ENCODE measurements at places on chromosomes 11 and 22.

GRCh38 chr22:35335468-35335867, 35.8 kb downstream of the TOM1 start:
- no peaks in the 10 kb centered on the region for H3K27me3 ChIP-seq
- H3K4me3 ChIP-seq, result no peak overlapping the region

GRCh38 chr11:109745996-109746625, 324.1 kb downstream of the C11orf87 start:
- no peaks in the 10 kb centered on the region for H3K4me1 ChIP-seq
- no peak for DNase-seq
- no peaks in the 10 kb centered on the region for H3K36me3 ChIP-seq
- H3K4me3 ChIP-seq, result no peak overlapping the region
- H3K27ac ChIP-seq, result no peak overlapping the region

DNA sequence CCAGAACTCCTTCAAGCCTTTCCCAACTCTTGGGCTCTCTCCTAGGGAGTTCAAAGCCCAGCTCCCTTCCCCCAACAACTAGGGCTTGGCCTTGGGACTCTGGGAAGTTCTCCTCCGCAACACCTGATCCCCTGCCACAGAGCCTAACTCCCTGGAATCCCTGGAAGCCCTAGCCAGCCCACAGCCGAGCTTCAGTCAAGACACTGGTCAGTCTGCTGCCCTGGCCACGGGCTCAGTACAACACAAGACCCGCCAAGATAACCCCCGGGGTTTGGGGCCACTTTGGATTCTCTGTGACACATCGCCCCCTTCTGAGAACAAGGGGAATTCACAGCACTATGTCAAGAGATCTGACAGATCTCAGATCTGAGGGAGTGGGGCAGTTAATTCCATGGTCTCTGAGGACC, 58.3 kb downstream of the SLC22A12 start:
- H3K36me3 ChIP-seq, result no peaks in the 10 kb centered on the region
- H3K27ac ChIP-seq, result no peak overlapping the region
- H3K4me1 ChIP-seq, result peaks cover 8% of the 10 kb centered on the region
- peaks cover 37% of the 10 kb centered on the region for H3K27me3 ChIP-seq
- DNase-seq, result no peak

- H3K27me3 ChIP-seq, result peaks cover 9% of the 10 kb centered on the region
- no peaks in the 10 kb centered on the region for H3K36me3 ChIP-seq
- no peak overlapping the region for H3K27ac ChIP-seq
- H3K4me1 ChIP-seq, result peaks cover 1% of the 10 kb centered on the region
These were observed 126.4 kb downstream of the EHF start for GRCh38 chr11:34747251-34747650.

GRCh38 chr11:49424136-49424535, 215.7 kb upstream of the FOLH1 start:
- H3K27me3 ChIP-seq, result no peaks in the 10 kb centered on the region
- H3K27ac ChIP-seq, result no peak overlapping the region
- no peaks in the 10 kb centered on the region for H3K4me1 ChIP-seq
- H3K4me3 ChIP-seq, result no peak overlapping the region

GRCh38 chr11:117039900-117040299, 58.3 kb downstream of the SIK3 start:
- peak overlapping the region; percentile 73 for H3K27ac ChIP-seq
- no peak overlapping the region for H3K4me3 ChIP-seq
- no peaks in the 10 kb centered on the region for H3K27me3 ChIP-seq
- no peaks in the 10 kb centered on the region for H3K36me3 ChIP-seq
- peaks cover 90% of the 10 kb centered on the region for H3K4me1 ChIP-seq
- DNase-seq, result no peak

GRCh38 chr22:40685406-40685805, 6.1 kb downstream of the MCHR1 start:
- no peak for DNase-seq
- no peaks in the 10 kb centered on the region for H3K36me3 ChIP-seq
- no peaks in the 10 kb centered on the region for H3K27me3 ChIP-seq
- peak overlapping the region; percentile 80 for H3K4me3 ChIP-seq

GRCh38 chr22:46758867-46759290, 3.6 kb upstream of the TBC1D22A start:
- peak overlapping the region; percentile 50 for H3K4me3 ChIP-seq
- DNase-seq, result peak; percentile 23
- no peaks in the 10 kb centered on the region for H3K36me3 ChIP-seq
- peak overlapping the region; percentile 73 for H3K27ac ChIP-seq

DNA sequence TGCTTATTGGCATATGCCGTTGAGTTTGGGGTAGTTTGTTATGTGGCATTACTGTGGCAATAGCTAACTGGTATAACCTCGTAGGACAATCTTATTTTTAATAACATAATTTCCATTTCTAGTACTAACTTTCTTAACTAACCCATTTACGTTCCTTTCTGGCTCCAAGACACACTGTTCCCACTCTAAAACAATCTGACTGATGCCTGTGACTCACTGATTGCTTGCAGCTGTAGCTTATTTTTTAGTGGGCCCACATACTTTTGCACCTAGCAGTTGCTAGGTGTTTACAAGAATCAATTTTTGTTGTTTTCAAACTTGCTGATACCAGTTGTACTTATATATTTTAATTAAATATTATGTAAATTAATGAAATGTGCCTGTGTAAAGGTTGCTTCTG, 52.2 kb downstream of the FAT3 start:
- DNase-seq, result no peak
- no peaks in the 10 kb centered on the region for H3K36me3 ChIP-seq
- H3K4me1 ChIP-seq, result no peaks in the 10 kb centered on the region
- H3K27ac ChIP-seq, result no peak overlapping the region

DNA sequence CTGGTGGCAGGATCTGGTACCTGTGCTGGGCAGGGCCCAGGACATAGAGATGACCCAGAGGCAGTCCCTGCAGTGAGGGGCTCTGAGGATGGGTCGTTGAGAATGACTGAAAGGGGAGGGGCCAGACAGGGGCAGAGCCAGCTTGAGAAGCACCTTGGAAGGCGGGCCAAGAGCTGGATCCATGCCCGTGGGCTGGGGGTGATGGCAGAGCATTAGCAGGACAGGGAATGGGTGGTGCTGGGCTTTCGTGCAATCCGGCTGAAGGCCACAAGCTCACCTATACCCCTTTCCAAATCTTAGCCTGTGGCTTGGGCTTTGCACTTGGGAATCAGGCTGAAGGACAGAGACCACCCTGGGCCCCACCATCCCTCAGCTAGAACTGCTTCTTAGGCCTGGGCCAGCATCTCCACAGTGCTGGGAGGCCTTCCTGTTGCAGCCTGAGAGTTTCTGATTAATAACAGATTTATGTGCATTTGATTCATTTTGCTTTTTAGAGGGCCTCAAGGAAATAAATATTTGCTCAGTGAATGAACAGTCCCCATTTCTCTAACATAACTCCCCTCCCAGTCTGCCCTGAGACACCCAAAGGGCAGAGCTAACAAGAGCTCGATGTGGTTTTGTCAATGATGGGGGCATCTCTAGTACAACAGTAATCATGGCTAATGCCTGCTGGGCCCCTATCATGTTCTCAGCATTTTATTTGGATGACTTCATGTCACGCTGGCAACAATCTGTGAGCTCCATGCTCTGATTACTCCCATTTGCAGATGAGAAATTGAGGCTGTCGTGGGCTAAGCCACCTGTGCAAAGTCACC, 39.3 kb downstream of the RIBC2 start:
- H3K36me3 ChIP-seq, result no peaks in the 10 kb centered on the region
- peaks cover 2% of the 10 kb centered on the region for H3K4me1 ChIP-seq
- DNase-seq, result no peak
- H3K27ac ChIP-seq, result no peak overlapping the region
- H3K27me3 ChIP-seq, result peaks cover 9% of the 10 kb centered on the region

DNA sequence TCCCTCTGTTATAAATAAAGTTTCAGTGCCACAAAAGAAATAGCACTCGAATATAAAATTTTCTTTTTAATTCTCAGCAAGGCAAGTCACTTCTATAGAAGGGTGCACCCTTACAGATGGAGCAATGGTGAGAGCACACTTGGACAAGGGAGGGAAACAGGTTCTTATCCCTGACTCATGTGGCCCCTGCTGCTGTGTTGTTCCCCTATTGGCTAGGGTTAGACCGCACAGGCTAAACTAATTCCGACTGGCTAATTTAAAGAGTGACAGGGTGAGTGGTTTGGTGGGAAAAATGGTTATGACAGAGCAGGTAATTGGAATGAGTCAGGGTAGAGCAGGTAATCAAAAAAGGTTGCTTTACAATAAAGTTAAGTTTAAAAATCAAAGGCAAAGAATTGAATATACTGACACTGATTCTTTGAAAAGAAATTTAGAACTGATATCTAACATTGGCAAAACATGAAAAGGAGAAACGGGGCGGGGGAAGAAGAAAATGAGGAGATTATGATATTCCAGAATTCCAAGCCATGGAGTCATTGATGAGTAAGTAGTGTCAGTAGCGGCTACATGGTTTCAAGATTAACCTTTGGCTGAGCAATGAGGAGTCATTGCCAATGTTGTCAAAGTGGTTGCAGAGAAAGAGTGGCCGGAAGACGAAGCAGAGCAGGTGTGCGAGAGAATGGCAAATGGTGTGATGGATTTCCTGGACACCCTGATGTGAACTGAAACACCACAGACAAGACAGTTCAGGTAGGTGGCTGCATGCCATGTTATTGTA, 48.4 kb upstream of the MRGPRX1 start:
- DNase-seq, result no peak
- no peak overlapping the region for H3K4me3 ChIP-seq
- H3K4me1 ChIP-seq, result no peaks in the 10 kb centered on the region
- H3K27me3 ChIP-seq, result peaks cover 4% of the 10 kb centered on the region
- H3K36me3 ChIP-seq, result no peaks in the 10 kb centered on the region

- H3K27ac ChIP-seq, result no peak overlapping the region
- no peaks in the 10 kb centered on the region for H3K4me1 ChIP-seq
- no peak for DNase-seq
- H3K36me3 ChIP-seq, result peaks cover 4% of the 10 kb centered on the region
These were observed 331.1 kb upstream of the PITPNB start for GRCh38 chr22:28250036-28250695.

DNA sequence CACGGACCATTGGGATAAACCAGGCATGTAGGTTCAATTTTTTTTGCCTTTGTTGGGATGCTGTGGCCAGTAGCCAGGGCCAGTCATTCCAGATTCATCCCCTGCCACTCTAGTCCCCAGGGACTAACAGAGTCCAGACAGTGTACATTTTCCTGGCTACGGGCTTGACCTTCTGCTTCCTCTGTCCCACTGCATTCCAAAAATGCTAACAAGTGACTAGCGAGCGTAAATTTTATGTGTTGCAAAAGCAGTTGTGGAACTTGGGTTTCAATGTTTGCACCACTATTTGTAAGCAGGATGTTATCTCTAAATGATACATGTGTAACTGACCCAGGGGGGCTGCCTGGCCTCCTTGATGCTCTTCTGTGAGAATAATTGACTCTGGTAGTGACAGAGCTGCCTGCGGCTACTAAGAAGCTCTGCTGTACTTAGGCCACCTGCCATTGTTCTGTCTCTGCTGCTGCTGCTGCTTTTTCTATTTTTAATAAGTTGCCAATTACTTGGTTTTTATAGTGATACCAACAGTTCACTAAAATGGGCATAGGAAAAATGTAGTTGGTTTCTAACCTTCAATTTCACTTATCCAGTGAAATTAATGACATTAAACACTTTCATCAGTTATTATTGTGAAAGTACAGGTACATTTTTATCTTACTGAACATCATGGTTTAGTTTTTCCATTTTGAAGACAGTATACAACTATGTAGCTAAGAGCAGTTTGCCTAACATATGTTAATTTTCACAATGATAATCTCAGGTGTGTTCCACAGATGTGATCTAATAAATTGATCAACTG, 26.8 kb downstream of the TNRC6B start:
- H3K27me3 ChIP-seq, result no peaks in the 10 kb centered on the region
- peaks cover 71% of the 10 kb centered on the region for H3K4me1 ChIP-seq
- H3K27ac ChIP-seq, result peak overlapping the region; percentile 89
- H3K36me3 ChIP-seq, result peaks cover 15% of the 10 kb centered on the region
- no peak for DNase-seq
- peak overlapping the region; percentile 65 for H3K4me3 ChIP-seq

DNA sequence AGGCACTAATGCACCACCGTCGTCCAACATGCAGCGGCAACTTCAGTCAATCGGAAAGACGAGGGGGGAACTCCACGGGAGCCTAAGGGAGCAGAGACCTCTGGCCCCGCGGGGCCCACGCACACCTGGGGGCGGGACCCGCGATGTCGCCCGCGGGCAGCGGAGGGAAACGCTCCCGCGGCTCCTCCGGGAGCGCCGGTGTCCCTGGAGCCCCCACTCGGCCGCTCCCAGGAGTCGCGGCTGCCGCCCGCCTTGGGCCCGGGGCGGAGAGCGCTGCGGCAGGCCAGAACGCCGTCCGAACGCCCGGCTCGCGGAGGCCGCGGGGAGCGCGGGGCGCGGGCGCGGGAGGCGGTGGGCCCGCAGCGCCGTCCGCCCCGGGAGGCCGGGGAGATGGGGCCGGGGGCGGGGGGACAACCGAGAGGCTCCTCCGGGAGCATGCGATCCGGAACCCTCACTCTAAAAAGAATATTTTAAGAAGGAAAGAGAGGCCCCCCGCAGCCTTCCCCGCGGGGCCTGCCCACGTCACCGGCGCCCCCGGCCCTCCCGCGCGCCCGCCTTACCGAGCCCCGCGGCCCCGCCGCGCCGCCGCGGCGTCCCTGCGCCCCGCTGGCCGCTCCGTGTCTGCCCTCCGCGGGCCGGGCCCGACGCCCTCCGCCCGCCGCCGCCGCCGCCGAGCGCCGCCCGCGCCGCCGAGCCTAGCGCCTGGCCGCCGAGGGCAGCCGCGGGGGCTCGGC, 86.6 kb upstream of the ARHGAP32 start:
- H3K27ac ChIP-seq, result peak overlapping the region; percentile 53
- DNase-seq, result no peak
- peaks cover 14% of the 10 kb centered on the region for H3K4me1 ChIP-seq
- H3K36me3 ChIP-seq, result no peaks in the 10 kb centered on the region
- no peaks in the 10 kb centered on the region for H3K27me3 ChIP-seq

GRCh38 chr11:61969838-61970662, 2.6 kb upstream of the FTH1 start:
- H3K4me1 ChIP-seq, result peaks cover 62% of the 10 kb centered on the region
- no peak overlapping the region for H3K4me3 ChIP-seq
- H3K27me3 ChIP-seq, result no peaks in the 10 kb centered on the region
- H3K27ac ChIP-seq, result peak overlapping the region; percentile 29
- no peak for DNase-seq

- no peaks in the 10 kb centered on the region for H3K36me3 ChIP-seq
- H3K4me1 ChIP-seq, result no peaks in the 10 kb centered on the region
- no peak overlapping the region for H3K27ac ChIP-seq
- DNase-seq, result no peak
- no peak overlapping the region for H3K4me3 ChIP-seq
- no peaks in the 10 kb centered on the region for H3K27me3 ChIP-seq
These were observed 113.6 kb upstream of the SOX6 start for GRCh38 chr11:16469968-16470367.

All from naive thymus-derived CD8-positive, alpha-beta T cell (primary cell).